HFFc6 (cell line): ENCODE measurements at places on chromosomes 16 and 17.
A peak's percentile ranks its signal among the peaks of the same experiment; 100 is the strongest.

DNA sequence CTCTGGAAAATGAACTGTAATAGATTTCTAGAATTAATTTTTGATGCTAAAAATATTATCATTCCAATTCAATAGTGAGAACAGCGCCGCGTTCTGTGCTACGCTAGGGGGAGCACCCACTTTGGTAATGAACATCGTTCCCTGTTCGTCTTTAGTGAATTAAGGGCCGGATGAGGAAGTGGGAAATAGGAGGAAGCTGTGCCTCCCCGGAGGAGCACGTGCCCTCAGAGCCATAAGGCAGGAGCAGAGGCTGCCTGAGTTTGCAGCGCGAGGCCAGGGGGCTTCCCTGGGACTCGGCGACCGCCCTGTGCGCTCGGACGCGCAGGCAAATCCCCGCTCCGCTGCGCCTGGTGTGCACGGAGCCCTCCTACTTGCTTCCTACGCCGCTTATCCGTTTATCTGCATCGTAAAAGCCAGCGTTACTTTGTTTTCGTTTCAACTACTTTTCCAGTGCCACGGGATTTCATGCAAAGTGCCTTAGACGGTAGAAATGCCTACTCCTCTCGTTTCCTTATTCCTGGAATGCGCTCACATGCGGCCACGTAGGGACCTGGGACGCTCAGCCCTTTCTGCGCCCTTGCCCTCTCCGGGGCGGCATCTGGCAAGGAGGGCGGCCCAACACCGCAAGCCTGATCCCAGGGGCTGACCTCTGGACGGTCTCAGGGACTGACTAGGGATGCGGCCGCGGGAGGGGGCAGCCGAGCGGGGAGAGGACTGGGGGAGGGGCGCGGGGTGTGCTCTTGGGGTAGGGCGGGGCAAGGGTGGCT lies 76.4 kb downstream of the KCNJ12 start:
- peak; percentile 15 for DNase-seq

DNA sequence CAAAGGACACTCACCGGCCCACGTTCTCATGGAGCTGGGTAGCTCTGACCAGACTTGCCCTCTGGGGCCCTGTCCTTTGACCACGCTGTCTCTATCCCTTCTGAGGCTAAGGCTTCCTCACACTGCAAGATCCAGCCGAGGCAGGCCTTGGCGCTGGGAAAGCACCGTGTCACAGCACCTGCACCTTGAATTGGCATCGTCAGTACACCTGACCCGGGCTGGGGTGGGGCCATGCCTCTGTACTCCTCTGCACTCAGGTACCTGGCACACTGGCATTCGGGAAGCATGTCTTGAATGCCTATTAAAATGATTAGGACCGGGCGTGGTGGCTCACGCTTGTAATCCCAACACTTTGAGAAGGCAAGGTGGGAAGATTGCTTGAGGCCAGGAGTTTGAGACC lies 6.0 kb downstream of the TBC1D24 start:
- no peak for DNase-seq

DNA sequence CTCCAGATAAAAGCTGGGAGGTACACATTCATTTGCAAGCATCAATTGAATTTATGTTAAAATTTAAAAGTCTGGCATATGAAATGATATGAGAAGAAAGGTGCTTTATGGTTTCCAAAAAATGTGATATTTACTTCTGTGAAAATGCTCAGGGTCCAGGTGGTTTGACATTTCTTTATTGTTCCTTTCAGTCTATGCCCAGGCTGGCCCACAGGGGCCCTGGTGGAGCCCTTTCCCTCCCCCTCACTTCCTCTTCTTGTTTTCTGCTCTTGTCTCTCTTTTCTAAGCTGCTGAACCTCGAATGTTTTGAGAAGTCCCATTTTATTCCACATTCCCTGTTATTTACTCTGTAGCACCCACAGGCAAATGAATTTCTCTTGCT lies 127.8 kb downstream of the HS3ST3B1 start:
- no peak for DNase-seq

- no peak for DNase-seq
These were observed 17.3 kb upstream of the C16orf74 start for GRCh38 chr16:85768199-85768598.

DNA sequence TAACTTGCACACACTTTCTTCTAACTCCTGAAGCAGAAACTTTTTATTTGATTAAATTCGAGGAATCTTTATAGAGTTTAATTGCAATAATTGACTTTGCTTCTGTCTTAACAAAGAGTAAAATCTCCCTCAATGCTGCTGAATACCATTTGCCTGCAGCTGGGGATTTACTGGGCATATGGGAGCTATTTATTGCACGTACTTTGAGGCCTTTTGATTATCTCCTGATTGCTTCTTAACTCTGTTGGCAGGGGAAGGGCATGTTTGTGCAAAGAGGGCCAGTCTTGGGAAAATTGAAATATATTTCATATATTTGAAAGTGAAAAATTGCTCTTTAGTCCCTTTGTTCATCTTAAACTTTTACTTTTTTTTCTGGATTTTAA lies 156.8 kb upstream of the CHMP6 start:
- DNase-seq, result no peak

GRCh38 chr17:19978209-19978802 lies 678 bp upstream of the AKAP10 start:
- DNase-seq, result no peak

DNA sequence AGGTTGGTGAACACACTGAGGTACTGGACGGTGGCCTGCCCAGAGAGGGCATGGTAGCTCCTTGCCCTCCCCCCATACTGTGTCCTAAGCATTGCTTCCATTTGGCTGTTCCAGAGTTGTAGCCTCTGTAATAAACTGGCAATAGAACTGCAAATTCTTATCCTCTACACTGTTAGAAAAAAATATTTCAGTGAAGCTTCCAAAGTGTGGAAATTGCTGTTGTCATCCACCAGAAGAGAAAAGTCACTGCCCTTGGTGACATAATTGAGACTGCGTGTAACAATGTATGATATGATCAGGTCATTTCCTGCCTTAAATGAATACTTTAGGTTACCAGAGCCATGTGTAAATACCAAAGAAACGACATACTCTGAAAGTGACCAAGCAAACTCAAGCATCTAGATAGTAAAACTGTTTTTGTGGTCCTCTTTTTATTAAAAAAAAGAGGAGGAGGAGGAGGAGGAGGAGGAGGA lies 65.9 kb downstream of the CEP95 start:
- DNase-seq, result peak; percentile 80

GRCh38 chr16:68590201-68590994 lies 51.3 kb downstream of the ZFP90 start:
- peak; percentile 46 for DNase-seq

DNA sequence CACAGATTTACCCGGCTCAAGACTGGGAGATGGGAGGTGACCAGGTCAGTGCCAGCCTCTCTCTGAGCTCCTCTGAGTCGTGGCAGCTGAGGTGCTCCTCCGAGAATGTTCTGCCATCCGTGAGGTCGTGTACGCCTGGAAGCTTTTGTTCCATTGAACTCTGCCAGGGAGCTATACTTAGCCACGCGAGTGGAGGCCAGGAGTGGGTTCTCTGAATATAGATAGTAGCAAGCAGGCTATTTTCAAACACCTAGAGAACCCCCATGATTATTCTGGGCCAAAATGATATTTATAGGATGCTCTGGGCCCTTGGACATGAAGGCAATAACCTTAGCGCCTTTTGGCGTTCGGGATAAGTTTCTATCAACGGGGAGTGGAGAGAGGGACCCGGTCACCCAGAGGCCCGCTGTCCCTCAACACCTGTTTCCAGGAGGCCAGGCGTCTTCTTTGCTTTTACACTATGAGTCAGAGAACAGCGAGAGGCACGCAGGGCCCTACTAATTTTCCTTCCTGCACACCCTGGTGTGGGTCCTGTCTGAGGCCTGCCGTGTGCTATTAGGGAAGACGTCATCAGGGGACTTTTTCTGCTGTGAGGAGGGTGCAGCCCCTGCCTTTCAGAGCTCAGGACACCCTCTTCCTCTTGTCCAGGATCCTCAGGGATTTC lies 11.0 kb upstream of the MVD start:
- no peak for DNase-seq

DNA sequence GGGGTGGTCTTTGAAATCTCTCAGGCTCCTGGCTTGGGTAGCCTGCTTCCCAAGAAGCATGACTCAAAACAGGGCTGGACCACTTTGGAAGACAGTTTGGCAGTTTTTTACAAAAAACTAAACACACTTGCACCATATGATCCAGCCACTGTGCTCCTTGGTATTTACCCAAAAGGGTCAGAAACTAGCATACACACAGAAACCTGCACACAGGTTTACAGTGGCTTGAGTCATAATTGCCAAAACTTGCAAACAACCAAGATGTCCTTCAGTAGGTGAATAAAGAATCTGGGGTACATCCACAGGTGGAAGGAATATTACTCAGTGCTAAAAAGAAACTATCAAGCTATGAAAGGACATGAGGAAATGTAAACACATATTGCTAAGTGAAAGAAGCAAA lies 323.2 kb upstream of the CDH5 start:
- DNase-seq, result no peak

GRCh38 chr16:23274968-23275367 lies 27.1 kb upstream of the SCNN1B start:
- DNase-seq, result no peak

DNA sequence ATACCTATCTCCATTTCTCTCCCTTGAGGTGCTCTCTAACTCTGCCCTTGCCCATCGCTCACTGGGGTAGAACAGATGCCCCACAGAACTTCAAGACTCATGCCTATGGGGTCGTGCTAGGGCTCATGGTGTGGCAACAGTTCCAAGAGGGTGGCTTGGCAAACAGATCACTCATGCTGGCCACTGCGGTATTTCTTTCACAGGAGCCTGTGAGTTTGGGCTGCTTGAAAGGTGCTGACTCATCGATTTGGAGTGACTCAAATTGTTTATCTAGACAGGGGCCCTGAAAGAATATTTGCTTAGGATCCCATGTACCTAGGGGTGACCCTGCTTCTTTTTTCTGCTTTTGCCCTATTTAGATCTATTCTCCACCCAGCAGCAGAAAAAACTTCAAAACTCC lies 69.9 kb downstream of the IRX5 start:
- DNase-seq, result no peak

- no peak for DNase-seq
These were observed 43.5 kb downstream of the PHKB start for GRCh38 chr16:47504599-47504998.

DNA sequence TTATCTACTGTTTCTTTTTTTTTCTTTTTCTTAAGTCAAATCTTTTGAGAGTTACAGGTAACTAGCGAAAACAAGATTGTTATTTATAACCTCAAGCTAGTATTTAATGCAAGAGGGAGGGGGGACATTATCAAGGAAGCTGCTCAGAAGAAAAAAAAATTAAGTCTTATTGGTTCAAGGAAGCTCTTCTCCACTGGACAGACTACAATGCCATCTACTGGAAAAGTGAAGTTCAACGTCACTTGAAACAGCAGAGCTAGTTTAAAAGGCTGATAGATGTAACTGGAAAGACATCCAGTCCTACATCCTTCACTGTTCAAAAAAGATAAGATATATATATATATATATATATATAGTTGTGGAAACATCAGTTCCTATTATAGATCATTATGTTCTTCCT lies 418.0 kb upstream of the PSMD7 start:
- peak; percentile 66 for DNase-seq
